T1000 (cell line): ENCODE measurements at places on chromosomes 1 and 21.

DNA sequence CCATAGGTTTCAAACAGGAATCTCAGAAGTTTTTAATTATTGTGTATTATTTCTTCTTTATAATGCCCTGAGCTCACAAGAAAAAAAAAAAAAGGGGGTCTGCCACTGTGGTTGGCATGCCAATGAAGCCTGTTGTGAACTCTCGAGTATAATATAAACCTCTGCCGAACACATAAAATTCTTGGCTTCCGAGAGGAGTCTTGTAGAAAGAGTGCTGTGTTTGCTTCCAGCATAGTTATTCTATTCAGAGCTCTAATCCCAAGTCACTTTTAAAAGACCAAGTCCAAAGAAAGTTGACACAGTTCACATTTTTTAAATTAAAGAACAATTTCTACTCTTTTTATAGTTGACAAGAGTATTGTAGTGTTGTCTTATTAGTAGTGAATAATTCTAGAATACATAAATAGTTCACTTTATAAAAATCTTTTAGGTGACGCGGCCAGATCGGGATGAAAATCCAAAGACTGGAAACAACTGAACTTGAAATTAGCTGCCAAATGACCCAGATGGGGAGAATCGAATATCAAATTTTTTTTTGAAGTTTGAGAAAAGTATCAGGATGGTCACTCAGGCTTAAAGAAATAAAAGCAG lies 293.2 kb downstream of the DUSP10 start:
- no peak for DNase-seq

DNA sequence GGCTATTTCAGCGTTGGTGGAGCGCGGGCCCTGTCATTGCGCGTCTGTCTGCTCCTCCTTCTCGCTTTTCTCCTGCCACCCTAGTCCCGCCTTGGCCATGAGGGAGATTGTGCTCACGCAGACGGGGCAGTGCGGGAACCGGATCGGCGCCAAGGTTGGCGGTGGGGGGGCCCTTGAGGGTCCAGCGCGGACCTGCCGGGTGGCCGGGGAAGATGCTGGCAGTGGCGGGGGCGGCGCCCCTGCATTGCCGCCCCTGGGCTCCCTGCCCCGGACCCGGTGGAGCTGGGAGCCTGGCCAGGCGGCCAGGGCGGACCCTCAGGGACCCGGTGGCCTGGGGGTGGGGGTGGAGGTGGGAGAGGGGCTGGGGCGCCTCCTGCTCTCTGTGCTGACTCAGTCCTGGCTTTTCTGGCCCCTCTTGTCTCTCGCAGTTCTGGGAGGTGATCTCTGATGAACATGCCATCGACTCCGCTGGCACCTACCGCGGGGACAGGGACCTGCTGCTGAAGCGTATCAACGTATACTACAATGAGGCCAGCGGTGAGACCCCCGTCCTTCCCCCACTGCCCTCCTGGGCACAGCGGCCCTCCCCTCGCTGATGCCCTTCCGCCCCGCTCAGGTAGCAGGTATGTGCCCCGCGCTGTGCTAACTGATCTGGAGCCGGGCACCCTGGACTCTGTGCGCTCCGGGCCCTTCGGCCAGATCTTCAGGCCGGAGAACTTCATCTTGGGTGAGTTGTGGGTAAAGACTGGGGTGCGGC lies 58.3 kb upstream of the MAP1LC3C start:
- DNase-seq: no peak

GRCh38 chr1:60832367-60832766 lies 250.0 kb upstream of the NFIA start:
- no peak for DNase-seq

DNA sequence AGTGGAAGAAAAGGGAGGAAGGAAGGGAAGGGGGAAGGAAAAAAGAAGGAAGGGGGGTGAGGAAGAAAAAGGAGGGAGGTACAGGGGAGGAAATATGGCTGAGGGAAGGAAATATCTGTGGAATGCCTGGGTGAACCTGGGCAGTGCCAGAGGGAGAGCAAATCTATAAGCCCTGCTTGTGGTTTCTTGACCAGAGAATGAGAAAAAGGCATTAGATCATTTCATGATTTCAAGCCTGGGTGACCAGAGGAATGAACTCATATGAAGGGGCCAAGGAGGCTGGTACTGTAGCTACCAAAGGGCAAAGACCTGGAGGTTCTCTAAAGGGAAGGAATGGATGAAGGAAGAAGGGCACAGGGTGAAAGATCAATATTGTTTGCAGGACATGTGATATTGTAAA lies 31.4 kb downstream of the GNG12 start:
- DNase-seq: no peak

DNA sequence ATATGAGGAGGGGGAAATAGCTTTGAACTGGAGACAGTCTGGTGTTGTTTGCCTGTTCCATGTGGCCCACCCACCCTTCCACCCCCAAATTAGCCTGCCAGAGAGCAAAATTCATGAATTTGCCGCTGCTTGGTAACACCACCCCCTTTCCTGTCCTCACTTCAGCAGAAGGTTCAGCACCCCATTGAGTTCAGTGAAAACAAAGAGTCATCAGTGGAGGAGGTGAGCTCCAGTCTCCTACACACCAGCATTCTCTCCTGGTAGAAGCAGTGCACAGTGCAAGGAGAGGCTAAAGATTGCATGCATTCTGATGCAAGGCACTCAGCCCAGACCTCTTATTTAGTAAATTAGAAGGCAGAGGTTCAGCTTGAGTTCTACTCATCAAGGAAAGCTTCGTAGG lies 99.7 kb upstream of the DYNLT5 start:
- no peak for DNase-seq

DNA sequence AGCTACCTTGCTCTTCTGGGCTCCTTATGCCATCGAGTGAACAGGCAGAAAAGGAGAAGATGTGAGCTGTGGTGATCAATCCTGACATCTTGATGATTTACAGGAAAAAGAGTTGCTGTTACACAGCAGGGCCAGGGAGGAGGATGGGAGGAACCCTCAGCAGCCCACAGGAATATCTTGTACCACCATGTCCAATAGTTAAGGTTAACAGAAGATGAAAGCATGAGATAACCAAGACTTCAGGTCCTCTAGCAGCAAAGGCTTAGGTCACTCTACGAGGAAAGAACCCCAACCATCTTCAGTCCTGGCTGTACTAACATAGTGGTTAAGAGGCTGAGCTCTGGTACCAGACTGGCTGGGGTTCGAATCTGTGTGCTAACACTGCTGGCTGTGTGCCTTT lies 12.1 kb upstream of the SELENBP1 start:
- DNase-seq: no peak

- peak; percentile 41 for DNase-seq
Observed at GRCh38 chr1:246592695-246593094, 26.4 kb downstream of the CNST start.

GRCh38 chr1:182662121-182662890 lies 22.1 kb downstream of the RGS8 start:
- no peak for DNase-seq

- DNase-seq: no peak
Observed at GRCh38 chr1:171935664-171936063, 94.4 kb downstream of the DNM3 start.

DNA sequence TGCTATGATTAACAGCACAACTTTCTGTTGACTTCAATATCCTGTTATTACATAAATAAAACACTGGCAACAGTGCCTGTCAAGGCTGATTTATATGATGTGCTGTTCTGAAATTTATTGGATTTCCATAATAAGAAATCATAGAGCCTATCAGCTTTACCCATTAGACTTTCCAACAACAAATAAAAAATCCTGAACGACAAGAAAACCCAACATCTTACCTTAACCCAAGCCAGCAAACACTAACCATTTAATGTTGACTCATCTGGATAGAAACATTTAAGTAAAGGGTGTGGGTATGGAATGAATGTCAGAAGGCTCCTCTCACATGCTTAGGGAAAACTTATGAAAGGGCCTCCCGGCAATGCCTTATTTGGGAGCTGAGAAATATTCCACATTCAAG lies 165.1 kb downstream of the SLC45A1 start:
- DNase-seq: no peak

DNA sequence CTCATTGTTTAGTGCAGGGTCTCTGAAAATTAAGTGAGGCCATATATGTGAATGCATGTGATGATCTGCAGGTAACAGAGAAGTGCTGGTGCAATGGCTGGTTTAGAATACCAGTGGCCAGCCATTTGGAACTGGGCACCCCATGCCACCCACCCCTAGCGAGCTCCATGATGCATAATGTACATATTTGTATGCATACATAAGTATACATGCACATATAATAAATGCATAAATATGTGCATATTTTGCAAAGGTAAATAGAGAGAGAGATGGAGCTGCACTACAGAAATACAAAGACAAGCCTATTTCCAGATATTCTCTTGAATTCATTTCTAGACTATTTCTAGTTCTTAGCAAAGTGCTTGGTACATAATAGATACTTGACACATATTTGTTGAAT lies 68.5 kb upstream of the IGSF21 start:
- DNase-seq: no peak

DNA sequence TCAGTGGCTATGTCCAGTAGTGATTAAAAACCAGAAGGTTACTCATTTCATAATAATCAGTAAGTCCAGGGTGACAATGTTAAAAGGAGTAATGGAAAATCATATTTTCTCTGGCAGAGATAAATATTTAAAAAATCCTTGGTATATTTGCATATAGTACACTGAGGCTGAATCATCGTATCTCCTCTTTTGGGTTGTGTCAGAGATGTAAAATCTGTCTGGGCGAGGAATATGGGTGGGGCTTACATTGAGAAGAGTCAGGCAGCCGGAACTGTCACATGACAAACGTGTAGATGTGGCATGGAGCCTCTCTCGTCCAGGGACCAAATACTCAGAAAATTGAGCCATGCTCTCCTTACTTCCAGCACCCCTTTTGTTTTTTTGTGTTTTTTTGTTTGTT lies 120.9 kb downstream of the FMN2 start:
- DNase-seq: no peak

- peak; percentile 48 for DNase-seq
Observed at GRCh38 chr1:151908228-151908691, 1.1 kb downstream of the THEM4 start.

DNA sequence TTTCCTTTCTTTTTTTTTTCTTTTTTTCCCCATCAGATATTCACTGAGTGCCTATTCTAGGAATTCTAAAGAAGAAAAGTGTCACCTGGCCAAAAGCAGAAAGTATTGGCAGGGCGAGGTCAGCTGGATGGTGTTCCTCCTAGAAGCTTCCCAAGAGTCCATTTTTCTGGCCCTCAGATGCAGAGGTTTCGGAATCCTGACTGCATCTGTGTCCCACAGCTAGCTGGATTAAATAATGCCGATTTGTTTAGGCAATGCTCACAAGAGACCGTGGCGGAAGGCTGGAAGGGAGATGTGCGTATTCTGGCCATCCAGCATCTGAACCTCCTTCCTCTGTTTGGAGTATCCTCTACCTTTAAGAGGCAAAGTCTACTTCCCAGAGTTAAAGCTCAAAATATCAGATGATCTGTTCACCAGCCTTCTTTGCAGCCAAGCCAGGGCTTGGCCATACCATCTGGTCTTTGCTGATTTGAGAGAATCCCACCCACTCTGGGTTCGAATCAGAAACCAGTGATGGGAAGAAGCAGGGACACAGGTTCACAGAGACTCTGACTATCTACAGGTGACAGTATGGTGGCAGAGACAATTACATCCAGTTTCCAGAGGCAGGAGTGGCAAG lies 5.4 kb upstream of the TENT5C start:
- DNase-seq: no peak

GRCh38 chr1:244672946-244673682 lies 20.2 kb downstream of the DESI2 start:
- no peak for DNase-seq

GRCh38 chr1:148372731-148373130 lies 110.4 kb downstream of the PPIAL4G start:
- DNase-seq: no peak

DNA sequence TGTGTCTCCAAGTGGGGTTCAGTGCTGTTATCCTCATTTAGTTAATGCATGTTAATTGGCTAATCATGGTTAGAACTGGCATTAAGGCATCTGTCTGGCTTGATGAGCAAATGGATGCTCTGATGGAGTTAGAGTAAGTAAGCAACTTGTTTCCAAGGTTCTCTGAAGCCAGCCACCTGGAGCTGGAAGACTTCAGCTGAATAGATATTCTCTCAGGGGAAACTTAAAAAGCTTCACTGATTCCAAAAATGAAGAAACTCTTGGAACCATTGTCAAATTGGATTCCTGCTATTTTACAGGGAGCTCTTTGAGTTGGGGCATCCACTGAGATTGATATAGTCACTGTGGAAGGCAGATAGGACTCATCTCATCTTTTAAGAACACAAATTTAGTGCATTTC lies 118.9 kb downstream of the CACHD1 start:
- no peak for DNase-seq

- no peak for DNase-seq
Observed at GRCh38 chr1:58769809-58770320, 14.0 kb downstream of the JUN start.

DNA sequence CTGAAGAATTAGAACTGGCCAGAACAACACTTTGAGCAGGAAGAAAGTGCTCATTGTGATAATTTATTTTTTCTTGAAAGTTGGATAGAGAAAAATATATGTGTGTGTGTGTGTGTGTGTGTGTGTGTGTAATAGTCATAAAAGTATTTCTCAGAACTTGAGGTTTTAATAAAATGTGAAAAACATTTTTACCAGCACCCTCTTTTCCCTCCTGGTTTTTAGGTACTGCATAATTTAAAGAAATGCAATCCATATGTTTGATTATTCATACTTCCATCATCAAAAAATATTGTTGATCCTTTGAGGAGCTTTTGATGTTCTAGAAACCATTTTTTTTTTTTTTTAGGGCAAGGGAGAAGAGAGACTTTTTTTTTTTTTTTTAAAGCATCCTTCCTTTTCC lies 66.8 kb upstream of the JUN start:
- DNase-seq: no peak

- no peak for DNase-seq
Observed at GRCh38 chr1:21220815-21221214, 44.1 kb upstream of the EIF4G3 start.

DNA sequence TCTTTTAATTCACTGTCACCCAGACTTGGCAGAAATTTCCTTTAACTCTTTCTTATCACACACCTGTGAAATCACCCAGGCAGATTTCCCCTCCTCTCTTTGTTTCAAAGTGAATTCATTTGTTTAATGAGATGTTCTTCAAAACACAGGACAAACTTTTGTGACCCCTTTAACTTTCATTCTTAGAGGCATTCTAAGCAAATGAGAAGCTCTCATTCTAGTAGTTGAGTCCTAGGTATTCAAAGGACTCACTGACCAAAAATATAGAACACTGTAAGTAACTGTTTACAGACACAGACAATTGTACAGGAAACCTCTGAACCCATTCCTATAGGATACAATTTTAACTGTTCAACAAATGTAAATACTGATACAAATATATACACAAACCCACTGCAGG lies 16.9 kb downstream of the LRRC8C start:
- no peak for DNase-seq

- DNase-seq: peak; percentile 59
Observed at GRCh38 chr1:225766967-225767633, 10.5 kb upstream of the SRP9 start.

GRCh38 chr1:203183828-203184227 lies 2.7 kb downstream of the CHI3L1 start:
- no peak for DNase-seq

- DNase-seq: no peak
Observed at GRCh38 chr1:61085206-61085982, 3.0 kb downstream of the NFIA start.
